ENCODE measurements at places on chromosomes 16 and 17.

GRCh38 chr16:17177959-17178905 lies 292.5 kb downstream of the XYLT1 start:
- DNase-seq = no peak

GRCh38 chr16:14309906-14310305 lies 238.8 kb downstream of the MRTFB start:
- peak; percentile 42 for DNase-seq

DNA sequence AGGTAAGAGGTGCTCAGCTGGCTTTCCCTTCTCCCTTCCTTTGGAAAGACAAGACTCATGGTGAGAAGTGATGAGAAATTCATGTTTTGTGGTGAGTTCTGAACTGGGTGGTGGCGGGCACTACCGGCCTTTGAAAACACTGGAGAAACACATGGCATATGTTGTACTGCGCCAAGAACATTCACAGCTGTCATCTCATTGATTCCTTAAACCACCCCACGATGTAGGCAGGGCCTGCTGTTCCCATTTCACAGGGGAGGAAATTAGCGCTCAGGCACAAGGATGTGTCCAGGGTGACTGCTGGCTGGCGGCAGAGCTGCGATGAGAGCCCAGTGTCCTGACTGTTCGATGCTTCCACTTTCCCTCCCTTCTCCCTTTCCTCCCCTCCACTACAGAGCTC lies 1.6 kb upstream of the DOC2B start:
- no peak for DNase-seq

DNA sequence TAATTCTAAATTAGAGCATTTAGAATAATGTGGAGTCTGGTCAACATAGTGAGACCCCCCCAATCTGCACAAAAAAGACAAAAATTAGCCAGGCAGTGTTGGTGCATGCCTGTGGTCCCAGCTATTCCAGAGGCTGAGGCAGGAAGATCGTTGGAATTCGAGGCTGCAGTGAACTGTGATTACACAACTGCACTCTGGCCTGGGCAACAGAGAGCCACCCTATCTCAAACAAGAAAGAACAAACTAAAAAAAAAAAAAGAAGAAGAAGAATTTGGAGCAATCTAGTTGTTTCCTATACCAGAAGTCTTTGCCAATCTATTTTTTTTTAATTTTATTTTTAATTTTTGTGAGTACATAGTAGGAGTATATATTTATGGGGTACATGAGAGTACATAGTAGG lies 6.0 kb downstream of the CETP start:
- no peak for DNase-seq

GRCh38 chr17:57597531-57598453 lies 147.3 kb downstream of the CCDC182 start:
- peak; percentile 49 for DNase-seq

GRCh38 chr17:75592348-75593020 lies 4.9 kb downstream of the MYO15B start:
- no peak for DNase-seq

DNA sequence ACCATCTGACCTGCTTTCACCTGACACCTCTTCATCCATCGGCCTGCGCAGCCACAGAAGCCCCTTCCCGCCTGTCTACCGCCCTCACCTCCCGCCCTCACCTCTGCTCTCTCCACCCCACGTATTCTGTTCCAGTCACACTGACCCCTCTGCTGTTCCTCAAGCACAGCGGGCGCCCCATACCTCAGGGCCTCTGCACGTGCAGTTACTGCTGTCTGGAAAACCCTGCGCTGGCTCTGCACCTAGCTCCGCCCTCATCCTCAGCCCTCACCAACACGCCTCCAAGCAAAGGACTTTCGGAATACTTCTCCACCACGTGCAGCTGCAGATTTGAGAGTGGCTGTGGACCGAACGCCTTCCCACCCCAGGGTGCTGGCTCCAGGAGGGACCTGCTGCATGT lies 24.6 kb upstream of the PABPN1L start:
- DNase-seq = no peak

GRCh38 chr16:68459457-68459856 lies 11.1 kb upstream of the SMPD3 start:
- DNase-seq = no peak

Measured in stimulated activated naive CD8-positive, alpha-beta T cell treated with anti-CD3 and anti-CD28 coated beads, Interleukin-15, Interleukin-2, amounts not matched to agents 100 U/mL and 50 U/mL, for 24 hours (primary cell).